Forelimb muscle (tissue), 1 donor: ENCODE measurements at places on chromosomes 11 and 22. TPM values are rescaled to one million over a fixed set of nuclear protein-coding genes. Genes with fewer than 3 reads are reported as not detected.

DNA sequence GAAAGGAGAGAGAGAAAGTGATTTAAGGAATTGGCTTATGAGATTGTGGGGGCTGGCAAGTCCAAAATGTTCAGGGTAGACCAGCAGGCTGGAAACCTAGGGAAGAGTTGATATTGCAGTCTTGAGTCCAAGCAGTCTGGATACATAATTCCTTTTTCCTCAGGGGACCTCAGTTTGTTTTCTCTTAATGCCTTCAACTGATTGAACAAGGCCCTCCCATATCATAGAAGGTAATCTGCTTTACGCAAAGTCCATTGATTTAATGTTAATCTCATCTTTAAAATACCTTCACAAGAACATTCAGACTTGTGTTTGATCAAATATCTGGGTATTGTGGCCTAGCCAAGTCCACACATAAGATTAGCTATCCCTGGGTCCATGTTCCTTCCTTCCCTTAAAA lies 494.7 kb downstream of the INSC start:
- no peak for DNase-seq

GRCh38 chr11:15883455-15883920 lies 472.9 kb downstream of the SOX6 start:
- peak; percentile 61 for DNase-seq

DNA sequence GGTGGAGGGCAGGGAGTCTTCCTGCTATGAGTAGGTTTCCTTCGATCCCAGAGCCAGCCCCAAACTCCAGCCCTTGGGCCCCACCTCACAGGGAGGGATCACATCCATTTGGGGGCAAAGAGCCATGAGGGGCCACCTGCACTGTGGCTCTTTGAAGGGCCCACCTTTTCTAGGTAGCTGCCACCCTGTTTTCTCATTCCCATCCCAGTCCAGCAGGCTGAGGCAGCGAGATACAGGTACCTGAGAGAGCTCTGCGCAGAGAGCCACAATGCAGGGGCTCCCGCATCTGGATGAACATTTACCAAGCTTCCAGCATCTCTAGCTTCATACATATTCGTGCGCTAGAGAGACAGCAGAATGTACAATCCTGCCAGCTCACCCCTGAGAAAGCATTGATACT lies 16.3 kb downstream of the FXYD6 start:
- DNase-seq: no peak

GRCh38 chr22:24599514-24599913 lies 3.5 kb upstream of the GGT1 start:
- DNase-seq: no peak

DNA sequence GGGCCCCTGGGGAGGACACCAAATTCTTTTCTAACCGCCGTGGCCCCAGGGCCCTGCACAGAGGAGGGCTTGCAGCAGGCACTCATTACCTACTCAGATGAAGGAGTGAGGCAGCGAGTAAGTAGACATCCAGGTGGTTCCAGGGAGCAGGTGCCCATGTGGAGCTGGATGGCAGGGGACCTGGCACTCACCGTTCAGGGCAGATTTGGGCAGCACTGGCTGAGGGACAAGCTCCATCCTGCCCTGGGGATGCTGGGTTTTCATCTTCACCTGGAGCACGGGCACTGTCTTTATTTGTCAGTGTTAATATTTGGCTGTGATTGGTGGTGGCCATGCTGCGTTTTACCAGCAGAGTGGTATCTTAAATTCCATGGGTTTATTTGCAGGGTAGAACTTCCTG lies 1182.7 kb downstream of the BRD1 start:
- DNase-seq: no peak

DNA sequence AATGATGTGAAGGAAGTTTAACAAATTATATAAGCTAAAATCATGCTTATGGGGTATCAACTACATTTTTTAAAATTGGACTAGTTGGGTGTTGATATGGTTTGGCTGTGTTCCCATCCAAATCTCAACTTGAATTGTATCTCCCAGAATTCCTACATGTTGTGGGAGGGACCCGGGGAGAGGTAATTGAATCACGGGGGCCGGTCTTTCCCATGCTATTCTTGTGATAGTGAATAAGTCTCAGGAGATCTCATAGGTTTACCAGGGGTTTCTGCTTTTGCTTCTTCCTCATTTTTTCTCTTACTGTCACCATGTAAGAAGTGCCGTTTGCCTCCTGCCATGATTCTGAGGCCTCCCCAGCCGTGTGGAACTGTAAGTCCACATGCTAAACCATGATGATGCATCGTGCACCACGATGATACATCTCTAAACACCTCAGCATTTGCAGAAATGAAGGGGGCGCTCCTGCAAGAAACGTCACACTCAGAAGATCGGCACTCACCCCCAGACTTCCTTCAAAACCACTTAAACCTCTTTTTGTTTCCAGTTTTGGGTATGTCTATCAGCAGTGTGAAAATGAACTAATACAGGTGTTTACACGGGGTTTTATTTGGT lies 340.0 kb downstream of the SHANK2 start:
- DNase-seq: no peak

Gene SPON1
- polyA plus RNA-seq: 18.9 TPM

Gene LDLRAD3
- 20.4 TPM for polyA plus RNA-seq

GRCh38 chr11:78938036-78938435 lies 363.4 kb upstream of the NARS2 start:
- no peak for DNase-seq

DNA sequence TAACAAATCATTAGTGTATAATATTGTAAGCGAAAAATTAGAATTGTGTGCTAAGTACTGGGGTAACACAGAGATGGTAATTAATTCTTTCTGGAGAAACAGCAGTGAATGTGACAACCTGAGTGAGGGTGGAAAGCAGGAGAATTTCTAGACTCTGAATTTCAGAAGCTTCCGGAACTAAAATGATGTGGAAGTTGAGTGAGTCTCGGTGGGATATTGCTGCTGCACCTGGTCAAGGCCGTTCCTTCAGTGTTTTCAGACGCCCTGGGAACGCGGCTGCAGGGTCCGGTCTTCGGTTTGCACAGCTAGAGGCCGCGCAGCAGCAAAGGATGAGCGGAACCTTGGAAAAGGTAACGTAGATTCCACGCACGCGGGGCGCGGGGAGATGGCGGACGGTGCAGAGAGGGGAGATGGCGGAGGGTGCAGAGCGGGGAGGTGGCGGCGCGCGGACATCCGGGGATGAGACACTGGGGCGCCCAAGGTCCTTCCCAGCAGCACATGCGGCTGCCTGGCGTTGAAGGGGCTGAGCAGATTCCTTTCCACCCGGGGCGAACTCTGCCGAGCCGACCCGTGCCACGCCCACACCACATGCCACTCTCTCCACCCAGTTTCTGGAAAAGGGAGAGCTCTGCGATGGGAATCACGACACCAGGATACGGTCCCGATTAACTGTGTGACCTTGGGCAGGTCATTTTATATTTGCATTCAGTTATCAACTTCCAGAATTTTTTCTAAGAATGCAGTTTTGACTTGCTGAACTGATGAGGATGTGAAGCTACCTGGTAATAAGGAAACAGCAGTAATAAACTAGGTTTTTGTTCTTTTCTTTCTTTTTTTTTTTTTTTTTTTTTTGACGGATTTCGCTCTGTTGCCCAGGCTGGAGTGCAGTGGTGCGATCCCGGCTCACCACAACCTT lies at the start of gene MRPL48:
Gene MRPL48, plus strand, starts transcription at position 232 of the 916 bp plus-strand sequence. Its CDS starts 98 bp downstream, at position 330.
- peak; percentile 81 for DNase-seq

DNA sequence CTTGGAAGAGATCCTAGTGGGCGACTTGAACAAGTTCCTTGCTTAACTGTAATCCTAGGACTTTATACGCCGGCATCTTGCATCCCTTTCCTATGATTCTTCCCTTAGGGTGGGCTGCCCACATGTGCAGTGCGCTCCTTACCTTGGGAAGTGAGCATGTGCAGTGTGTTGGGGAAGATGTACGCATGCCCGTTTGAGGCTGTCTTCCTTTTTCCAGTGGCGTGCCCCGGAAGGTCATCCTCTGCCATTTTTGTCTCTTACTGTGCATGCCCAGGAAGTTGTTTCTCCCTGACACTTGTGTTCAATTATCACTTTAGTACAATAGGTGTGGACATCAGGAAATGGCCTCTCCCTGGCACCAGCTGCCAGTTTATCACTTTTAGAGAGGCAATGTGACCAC lies 936.5 kb downstream of the TBC1D22A start:
- DNase-seq: no peak

DNA sequence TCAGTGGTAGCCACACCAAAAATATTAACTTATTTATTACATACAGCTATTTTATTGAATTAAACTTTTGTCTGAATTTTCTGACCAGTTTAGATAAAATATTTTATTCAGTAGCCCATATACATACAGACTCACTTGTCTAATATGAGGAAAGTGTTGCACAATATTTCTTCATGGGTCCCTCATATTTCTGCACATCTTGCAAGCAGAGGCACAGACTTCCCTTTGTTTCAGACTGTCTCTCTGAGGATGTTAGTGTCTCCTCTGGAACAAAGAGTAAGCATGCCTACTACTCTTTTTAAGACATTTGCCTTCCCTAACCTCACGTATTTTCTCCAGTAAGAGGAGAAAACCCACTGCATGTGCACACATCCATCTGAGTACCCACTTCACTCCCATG lies 81.2 kb downstream of the OR5AK2 start:
- no peak for DNase-seq

Gene FAM168A
- 22.6 TPM for polyA plus RNA-seq

- no peak for DNase-seq
These were observed 6.8 kb upstream of the OR2AT4 start for GRCh38 chr11:75103380-75104026.

GRCh38 chr22:40855979-40856512 lies 393 bp downstream of the ST13 start:
- DNase-seq: no peak

GRCh38 chr11:109729761-109730160 lies 307.8 kb downstream of the C11orf87 start:
- no peak for DNase-seq

DNA sequence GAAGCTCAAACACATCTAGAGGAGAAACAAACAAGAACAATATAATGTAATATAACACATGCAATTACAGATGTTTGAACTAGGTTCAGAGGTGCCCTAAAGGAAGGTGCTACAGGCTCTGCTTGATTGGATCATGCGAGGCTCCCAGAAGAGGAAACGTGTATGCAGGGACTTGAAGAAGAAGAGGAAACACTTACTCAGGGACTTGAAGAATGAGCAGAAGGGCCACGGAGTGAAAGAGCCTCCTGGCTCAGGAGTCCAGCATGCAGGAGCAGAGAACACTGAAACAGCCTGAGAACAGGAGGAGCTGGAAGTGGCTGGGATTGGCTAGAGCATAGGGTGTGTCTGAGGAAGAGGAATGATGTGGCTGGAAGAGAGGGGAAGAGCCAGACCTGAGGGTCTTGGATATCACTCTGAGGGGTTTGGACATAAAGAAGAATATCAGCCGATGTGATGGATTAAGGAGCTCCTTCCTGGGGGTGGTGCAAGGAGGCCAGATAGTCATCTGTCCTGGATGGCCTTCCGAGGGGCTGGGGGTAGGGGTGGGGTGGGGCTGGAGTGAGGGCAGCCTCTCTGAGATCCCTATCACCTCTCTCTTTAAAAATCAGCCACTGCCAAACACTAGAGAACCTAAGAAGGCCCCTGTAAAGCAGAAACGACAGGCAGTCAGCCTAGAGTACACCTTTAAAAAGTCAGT lies 16.8 kb downstream of the FZD4 start:
- no peak for DNase-seq

DNA sequence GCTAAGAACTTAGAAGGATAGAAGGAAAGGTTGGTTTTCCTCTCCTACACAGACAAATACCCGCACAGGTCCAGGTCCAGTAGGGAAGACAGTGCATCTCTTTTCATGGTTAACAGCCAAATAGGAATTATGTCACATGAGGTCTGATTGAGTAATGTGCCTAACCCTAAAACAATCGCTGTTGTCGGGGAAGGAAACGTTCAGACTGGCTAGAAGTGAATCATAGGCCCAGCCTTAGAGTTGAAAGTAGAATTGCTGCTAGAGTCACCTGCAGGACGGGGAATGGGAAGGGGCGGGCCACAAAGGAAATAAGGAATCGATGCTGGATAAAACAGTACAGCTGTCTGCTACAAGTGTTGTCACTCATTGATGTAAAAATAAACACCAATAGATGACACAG lies 12.4 kb upstream of the HTATIP2 start:
- DNase-seq: no peak

GRCh38 chr22:32211011-32211410 lies 6.1 kb upstream of the RFPL2 start:
- no peak for DNase-seq

Gene CCDC73
- 0.05 TPM for polyA plus RNA-seq

DNA sequence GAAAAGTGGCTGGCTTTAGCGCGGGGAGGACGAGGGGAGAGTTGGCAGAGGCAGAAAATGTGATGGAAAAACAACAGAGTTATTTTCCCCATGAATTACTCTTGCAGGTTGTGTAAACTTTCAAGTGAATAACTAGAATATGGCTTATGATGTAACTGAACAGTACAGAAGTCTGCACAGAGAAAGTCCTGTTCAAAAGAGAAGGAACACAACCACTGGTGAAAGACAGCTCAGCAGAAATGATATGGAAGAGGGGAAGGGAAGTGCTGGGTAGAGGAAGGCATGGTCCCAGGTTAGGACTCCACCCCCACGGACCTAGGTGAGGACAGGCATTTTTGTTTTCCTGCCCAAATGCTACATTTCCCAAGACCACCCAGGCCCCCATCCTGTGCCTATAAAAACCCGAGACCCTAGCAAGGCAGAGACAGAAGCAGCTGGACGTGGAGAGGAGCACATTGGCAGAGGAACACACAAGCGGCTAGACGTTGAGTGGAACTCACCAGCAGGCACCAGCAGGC lies 77.7 kb downstream of the MAML2 start:
- DNase-seq: no peak

- DNase-seq: no peak
These were observed 531.2 kb downstream of the KCNA4 start for GRCh38 chr11:29485641-29486040.

GRCh38 chr11:134246100-134246499 lies 7.1 kb downstream of the THYN1 start:
- DNase-seq: no peak

DNA sequence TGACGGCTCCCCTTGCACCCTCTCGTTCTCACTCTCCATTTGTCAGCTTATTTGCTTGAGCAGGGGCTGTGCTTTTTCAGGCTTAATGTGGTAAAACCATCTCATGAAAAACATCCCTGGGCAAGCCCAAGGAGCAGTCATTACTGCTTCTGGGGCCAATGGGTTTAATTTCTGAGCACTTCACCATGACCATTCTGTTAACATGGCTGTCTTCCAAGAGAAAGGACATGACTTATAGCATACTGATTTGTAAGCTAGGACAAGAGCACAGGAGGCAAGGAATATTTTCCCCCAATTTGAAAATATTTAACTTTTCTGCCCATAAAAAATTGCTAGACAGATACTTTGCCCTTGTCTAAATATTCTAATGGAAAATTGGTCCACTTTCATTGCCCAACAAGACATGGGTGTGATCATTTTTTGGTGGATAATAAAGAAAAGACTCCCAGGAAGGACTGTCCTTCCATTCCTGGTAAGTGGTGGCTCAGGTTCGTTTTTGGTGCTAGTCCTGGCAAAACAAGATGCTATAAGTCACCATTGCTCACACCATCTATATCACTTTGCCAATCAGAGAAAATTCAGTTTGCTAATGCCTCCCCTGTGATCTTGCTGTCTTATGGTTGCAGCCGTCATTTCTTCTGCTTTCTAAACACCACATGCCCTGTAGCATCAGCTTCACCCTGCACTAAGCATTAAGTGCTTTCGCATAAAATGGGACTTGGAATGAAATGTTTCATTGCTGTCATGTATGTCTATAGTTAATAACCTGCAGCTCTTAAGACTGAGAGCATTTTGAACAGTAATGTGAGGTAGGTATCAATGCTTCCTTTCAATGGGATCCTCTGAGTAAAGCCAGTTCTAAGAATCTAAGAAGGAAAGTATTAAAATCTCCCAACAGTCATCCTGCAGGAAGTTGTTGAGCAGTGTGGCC lies 108.5 kb downstream of the DBX1 start:
- DNase-seq: no peak
